ENCODE measurements at places on chromosomes 1 and 21.

- no peak for DNase-seq
Observed at GRCh38 chr1:225366552-225366951, 61.3 kb downstream of the LBR start.

DNA sequence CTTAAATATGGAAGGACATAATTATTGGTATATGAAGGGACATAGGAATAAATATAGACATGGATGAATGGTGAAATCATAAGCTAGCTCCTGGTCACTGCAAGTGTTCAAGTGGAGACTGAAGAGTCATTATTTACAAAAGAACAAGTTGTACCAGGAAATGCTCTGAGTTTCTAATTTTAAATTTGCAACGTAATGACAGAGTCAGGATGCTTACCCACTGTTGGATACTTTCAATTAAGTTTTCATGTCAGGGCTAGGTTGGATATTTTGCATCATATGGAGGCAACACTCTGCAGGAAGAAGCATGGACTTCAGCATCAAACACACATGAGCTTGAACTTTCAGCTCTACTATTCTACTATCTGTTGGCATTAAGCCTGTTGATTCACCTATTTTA lies 499.6 kb upstream of the C1orf87 start:
- no peak for DNase-seq

- DNase-seq: no peak
Observed at GRCh38 chr1:221772117-221772516, 30.2 kb upstream of the DUSP10 start.

DNA sequence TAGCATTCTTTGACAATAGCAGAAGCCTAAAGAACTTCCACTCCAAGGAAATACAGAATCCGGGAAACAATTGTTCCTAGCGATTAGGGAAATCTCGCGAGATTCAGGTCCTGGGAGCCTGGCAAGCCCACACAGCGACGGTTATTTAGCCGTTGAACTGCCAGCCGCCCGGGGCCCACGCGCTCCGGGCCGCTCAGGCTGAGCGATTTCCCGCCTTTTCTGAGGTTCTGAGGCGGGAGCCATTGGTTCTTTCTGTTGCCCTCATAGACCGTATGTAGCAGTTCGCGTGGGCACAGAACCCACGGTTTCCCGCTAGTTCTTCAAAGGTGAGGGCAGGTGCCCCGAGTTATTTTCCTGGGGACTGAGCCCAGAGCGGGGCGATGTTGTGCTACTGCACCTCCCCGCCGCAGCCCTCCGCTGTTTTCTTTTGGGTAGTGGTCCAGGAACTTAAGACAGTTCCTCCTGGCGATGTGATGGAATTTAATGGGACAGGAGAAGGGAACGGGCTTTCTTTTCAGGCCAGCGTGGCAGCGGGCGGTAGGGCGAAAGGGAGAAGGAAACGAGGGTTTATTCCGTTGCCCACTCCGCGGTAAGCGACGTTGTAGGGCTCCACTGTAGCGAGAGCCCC lies at the start of gene SYCP1:
TSS of gene SYCP1 (plus strand) at position 171 of the 628 bp plus-strand sequence. CDS start 602 bp downstream, outside the sequence.
- no peak for DNase-seq

DNA sequence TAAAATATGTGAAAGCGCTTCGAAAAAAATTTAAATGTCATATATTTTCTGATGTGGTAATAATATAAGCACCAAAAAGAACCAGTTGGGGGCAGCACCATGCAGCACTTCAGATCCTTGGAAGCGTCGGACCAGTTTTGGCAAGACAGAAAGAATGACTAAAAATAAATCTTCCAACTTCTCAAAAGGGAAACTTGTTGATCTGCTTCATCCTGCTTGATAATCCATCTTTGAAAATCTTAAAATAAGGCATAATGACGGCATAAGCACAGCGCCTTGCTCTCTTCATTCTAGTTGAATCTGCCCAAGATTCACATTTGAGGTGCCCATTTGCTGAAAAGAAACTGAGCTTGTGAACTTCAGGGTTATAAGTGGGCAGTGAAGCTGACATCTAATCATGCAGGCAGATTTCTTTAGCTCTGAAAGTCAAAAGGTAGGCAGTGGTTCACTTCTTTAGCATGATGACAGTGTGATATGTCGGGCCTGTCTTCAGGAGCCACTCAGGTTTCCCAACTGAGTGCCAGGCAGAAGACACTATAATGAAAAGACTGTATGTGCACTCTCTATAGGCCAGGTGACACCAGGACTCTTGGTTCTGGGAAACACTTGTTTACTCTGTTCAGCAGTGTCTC lies 19.8 kb upstream of the MUTYH start:
- DNase-seq: peak; percentile 8

DNA sequence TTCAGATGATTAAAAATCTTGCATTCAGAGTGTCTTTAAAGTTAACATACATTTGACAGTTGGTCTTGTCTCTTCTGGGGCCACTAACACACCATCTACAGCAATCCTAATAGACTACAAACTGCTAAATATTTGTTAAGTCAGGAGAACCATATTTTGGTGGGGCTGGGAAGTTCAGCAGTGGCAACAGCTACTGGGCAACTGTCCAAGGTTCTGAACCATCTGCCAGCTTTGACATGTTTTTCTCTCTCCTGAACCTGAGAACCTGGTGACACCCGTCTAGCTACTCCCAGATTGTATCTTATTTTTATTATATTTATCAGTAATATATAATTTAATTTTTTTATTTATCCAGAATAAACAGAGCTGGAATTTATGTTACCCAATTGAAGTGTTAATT lies 199.0 kb upstream of the DPYD start:
- DNase-seq: no peak

GRCh38 chr1:100354971-100355394 lies 2.7 kb downstream of the CDC14A start:
- peak; percentile 16 for DNase-seq

DNA sequence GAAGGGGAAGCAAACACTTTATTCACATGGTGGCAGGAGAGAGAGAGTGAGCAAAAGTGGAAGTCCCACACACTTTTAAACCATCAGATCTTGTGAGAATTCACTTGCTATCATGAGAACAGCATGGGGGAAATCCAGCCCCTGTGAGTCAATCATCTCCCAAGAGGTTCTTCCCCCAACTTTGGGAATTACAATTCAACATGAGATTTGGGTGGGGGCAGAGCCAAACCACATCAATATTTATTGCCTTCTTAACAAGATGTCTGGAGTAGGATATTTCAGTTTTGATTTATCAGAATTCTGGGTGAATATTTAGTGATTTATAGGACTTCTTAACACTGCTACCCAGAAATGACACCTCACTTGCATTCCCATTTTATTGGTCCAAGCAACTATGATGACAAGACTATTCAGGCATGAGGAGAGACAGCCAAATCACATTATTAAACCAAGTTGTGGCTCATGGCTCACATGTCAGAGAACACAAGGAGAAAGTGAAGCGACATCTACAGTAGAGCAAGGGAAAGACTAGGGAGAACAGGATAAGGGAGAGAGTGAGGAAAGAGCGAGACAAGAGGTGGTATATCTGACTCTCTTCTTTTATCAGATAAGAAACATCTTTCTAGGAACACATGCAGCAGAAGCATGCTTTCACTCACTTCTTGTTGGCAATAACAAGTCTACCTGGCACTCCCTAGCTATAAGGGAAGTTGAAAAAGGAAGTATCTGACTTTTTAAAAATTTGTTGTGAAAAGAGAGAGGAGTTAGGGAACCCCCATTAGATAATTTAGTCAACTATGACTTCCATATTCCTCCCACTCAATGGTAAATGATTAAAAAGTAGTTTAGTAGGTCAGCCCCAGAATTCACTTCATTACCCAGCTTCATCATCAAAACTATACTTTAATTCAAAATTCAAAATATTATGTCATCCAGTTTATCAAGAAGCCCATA lies 36.6 kb upstream of the PTPRC start:
- no peak for DNase-seq

DNA sequence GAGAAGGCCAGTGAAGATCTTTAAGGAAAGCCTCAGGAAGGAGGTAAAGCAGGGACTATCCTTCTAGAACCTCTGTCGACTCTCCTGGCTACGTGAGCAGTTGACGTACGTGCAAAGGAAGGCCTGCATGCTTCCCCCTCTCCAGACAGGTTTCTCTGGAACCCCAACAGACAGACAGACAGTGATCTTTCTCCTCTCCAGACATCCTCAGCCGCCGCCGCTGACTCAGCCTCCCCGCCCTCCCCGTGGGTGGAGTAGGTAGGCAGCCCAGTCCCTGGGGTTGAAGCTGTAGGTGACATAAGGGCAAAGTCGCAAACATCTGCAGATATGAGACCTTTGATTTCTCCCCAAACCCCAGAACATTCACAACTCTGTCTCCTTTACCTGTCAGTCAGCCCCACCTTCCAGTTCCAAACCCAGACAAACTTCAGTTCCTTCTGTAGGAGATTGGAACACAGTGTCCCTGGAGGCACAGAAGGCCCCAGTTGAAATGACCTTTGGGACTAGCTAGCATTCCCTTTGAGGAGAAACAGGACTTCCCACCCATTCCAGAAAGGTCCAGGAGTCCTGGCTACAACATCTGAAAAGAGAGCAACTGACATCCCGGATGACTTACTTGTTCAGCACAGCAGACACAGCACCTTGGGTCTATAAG lies 146.0 kb upstream of the JUN start:
- no peak for DNase-seq

DNA sequence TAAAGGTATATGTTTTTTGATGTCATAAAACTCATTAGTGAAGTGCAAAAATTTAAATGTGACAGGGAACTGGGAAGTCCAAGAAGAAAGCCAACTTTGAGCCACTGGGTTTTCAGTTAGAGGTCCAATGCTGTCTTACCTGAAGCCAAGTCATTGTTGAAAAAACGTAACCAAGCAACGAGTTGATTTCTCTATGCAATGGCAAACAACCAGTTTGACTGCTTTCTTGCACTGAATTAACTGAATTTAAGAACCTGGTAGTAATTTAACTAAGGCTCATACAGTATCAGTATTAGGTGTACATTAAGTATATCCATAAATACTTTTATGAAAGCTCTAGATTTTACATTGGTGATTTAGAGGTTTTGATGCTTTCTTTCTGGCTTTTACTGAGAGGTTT lies 20.2 kb upstream of the S1PR1 start:
- DNase-seq: no peak

DNA sequence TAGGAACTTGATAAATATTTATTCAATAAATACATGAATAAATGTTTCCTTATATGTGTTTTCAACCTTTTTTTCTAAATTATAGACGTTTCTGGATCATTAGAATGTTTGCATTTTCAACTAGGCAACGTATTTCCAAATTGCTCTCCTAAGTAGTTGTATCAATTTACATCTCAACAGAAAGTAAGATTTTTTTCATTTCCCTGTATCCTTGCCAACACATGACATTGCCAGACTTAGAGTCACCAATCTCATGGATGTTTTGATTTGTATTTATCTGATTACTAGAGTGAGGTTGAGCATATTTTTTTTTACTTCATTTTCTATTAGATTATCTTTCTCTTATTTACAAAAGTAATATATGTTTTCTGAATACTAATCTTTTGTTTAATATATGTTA lies 22.2 kb upstream of the SMG7 start:
- DNase-seq: no peak

DNA sequence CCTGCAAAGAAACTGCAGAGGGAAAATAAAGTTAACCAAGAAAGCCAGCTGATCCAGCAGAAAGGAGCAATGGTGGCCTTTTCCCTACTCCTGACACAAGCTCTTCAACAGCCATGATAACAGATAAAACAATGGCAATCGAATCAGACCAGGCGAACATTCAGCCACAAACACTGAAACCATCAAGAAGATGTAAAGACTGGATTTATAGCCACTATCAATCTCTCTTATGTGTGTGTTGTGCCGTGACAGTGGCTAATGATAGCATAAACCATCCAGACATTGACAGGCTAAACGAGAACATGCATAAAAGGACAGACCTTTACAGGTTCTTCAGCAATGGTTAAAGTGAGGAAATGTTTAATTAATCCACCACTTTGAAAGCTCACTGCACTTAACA lies 78.1 kb upstream of the RAB4A start:
- peak; percentile 56 for DNase-seq

GRCh38 chr1:172109359-172109758 lies 268.1 kb downstream of the DNM3 start:
- DNase-seq: no peak

DNA sequence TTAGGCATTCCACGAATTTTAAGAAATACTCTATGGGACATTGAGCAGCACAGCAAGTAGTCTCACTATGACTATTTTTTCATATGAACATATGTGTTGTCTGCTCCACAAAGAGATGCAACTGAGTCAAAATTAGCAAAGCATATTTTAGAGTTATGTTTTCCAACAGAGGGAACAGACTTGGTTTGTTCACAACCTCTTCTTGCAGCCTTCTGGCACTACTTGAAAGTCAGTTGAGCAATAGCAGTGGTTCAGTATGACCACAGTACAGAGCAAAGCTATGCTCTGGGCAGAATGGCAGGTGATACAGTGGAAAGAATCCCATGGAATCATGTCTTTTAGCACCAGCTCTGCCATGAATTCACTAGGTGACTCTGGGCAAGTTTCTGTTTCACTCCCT lies 5.2 kb downstream of the CCN1 start:
- no peak for DNase-seq

DNA sequence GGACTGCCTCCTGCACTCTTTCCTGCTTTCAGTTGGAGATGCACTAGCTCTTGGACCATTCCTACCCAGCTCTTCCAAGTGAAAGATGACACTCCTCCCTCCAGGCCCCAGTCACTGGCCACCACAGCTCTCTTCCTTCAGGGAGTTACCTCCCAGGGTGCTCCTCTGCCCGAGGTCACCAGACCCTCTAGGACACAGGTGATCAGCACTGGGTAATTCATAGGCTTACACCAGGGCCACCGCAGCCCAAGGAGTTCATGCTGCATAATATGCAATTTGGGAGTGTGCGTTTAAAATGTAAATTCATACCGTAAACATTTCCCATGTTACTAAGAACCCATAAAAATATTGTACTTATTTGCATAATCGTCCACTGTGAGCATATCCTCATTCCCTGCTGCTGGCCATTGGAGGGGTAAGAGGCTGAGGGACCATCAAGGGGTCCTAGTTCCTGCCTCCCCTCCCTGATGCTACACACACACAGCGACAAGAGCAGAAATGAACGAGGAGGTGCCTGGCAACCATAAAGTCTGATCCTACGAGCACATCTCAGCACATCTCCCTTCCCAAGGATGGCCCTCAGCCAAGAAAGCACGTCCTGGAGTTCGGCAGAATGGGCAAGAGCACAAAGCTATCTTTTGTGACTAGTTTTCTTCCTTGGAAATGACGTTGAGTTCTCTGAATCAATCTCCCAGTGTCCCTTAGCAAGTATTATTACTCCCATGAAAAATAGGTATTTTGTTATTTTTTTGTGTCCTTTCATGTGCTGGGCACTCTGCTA lies 222.9 kb upstream of the RAB4A start:
- DNase-seq: no peak

- no peak for DNase-seq
Observed at GRCh38 chr1:201845331-201846083, 16.6 kb downstream of the IPO9 start.

DNA sequence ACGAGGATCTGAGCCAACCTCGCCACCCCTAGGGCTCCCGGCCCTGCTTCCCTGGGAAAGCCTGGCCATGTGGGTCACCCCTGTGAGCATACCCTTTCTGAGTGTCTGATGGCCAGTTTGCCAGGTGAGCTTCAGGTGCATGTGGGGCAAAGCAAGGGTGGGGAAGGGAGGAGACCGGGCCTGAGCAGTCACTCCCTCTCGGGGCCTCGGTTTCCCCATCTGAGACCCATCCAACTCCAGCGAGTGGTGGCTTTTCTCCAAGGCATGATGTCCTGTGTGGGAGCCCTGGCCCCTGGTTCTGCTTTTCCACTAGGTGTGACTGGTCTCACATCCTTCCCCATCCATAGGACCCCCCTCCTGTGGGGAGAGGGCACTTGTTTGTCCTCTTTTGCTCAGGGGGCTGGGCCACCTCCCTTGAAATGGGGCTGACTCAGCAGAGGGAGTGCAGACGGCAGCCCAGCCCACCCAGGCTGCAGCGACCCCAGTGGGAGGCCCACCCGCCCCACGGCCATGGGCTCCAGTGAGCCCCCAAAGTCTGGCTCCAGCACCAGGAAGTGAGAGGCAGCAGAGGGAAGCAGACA lies 1.7 kb upstream of the WNT9A start:
- no peak for DNase-seq

All from NCI-H187 (cell line).